ENCODE measurements at places on chromosomes 16 and 17. TPM values are rescaled to one million over a fixed set of nuclear protein-coding genes. Genes with fewer than 3 reads are reported as not detected.

DNA sequence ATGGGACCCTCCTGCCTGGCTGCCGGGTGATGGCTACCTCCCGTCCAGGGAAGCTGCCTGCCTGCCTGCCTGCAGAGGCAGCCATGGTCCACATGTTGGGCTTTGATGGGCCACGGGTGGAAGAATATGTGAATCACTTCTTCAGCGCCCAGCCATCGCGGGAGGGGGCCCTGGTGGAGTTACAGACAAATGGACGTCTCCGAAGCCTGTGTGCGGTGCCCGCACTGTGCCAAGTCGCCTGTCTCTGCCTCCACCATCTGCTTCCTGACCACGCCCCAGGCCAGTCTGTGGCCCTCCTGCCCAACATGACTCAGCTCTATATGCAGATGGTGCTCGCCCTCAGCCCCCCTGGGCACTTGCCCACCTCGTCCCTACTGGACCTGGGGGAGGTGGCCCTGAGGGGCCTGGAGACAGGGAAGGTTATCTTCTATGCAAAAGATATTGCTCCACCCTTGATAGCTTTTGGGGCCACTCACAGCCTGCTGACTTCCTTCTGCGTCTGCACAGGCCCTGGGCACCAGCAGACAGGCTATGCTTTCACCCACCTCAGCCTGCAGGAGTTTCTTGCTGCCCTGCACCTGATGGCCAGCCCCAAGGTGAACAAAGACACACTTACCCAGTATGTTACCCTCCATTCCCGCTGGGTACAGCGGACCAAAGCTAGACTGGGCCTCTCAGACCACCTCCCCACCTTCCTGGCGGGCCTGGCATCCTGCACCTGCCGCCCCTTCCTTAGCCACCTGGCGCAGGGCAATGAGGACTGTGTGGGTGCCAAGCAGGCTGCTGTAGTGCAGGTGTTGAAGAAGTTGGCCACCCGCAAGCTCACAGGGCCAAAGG lies 36.8 kb downstream of the NLRC5 start:
- no peak for DNase-seq

- peak; percentile 91 for DNase-seq
These were observed 185.8 kb downstream of the HS3ST3A1 start for GRCh38 chr17:13415871-13416416.

GRCh38 chr17:50317121-50317520 lies 28.8 kb upstream of the XYLT2 start:
- no peak for DNase-seq

DNA sequence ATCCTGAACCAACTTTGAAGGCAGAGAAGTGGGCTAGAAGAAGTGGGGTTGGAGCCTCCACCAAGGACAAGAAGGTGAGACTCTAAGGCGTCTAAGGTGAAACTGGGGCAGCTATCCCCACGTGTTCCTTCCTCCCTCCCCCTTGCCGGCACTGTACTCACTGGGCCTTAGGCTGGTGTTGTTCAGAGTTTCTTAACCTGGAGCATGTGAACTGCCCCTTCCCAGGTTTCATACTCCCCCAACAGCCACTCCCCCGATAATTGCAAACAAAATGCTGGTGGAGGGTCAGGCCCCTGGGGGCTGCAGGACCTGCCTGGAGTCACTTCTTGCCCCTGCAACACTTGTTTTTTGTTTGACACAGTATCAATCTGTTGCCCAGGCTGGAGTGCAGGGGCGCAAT lies 7.3 kb upstream of the SOCS3 start:
- no peak for DNase-seq

MSRB1 gene
- 49.1 TPM for total RNA-seq

All from Daoy (cell line).